Mesenteric fat pad (tissue), 1 donor: ENCODE measurements at places on chromosomes 12 and 14. TPM values are rescaled to one million over a fixed set of nuclear protein-coding genes. Genes with fewer than 3 reads are reported as not detected.

RNASE3 gene
- total RNA-seq: 0.80 TPM

- no peak for DNase-seq
Measured at GRCh38 chr14:92794961-92795360, 856 bp downstream of the GOLGA5 start.

GRCh38 chr12:22284871-22285270, 49.6 kb downstream of the ST8SIA1 start:
- DNase-seq: no peak

RARG gene
- 18.0 TPM for total RNA-seq

DNA sequence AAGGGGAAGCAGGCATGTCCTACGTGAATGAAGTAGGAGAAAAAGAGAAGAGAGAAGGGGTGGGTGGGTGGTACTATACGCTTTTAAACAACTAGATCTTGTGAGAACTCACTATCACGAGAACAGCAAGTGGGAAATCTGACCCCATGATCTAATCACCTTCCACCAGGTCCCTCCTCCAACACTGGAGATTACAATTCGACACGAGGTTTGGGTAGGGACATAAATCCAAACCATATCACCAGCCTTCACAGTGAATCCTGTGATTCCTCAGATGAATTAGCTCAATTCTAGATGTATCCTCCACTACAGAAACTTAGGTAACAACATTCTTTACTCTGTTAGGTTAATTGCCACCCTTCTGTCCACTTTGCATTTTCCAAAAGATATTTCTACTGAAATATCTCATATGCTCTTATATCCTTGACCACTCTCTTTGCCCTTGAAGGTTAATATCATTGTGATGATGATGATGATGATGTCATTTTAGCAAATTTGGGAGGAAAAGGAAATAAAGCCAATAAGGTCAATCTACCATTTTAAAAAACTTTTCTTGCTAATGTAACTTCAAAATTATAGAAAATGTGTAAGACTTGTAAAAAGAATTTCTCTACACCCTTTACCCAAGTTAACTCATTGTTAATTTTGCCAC, 23.2 kb upstream of the CCNT1 start:
- DNase-seq: no peak

GRCh38 chr12:78671295-78671694, 193.3 kb upstream of the SYT1 start:
- no peak for DNase-seq

DAO gene
- total RNA-seq: not detected

GRCh38 chr14:95502381-95502950, 14.0 kb downstream of the SYNE3 start:
- DNase-seq: no peak

KRT77 gene
- not detected for total RNA-seq

XRCC3 gene
- 6.3 TPM for total RNA-seq

DNA sequence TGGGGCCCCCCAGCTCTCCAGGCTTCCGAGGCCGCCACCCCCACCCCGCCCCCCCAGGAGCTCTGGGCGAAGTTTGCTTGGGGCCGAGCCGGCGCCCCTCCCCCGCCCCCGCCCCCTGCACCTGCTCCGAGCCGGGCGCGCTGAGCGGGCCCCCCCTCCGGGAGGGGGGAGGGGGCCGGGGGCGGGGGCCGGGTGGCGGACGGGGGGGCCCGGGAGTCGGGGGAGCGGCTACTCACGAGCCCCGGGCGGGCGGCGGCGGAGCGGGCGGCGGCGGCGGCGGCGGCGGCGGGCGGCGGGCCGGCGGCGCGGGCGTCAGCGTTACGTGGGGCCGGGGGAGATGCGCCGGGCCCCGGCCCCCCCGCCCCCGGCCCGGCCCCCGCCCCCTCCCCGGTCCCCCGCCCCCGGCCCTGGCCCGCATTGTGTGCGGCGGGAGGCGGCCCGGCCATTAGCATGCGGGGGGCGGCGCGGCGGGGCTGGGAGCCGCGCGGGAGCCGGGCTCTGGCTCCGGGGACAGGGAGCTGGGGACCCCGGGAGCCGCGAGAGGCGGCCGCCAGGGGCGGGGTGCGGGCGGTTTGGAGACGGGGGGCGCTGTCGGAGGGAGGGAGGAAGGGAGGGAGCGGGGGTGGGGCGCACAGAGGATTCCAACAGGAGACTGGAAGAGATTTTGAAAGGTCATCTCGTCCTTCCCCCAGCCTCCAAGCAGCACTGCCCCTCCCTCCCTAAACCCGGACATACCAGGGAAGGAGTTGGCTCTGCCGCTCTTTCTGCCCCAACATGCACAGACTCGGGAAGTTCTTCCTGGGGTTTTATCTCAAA, at the start of gene ZNF219:
TSS of gene ZNF219 (minus strand) at position 580 of the 816 bp plus-strand sequence. CDS start 5,064 bp downstream, outside the sequence.
- DNase-seq: no peak
